ENCODE measurements at places on chromosomes 16 and 17.

GRCh38 chr17:31269036-31269577, 27.9 kb downstream of the OMG start:
- DNase-seq: peak; percentile 40

- no peak for DNase-seq
Observed at GRCh38 chr16:15772579-15773293, 84.1 kb downstream of the MYH11 start.

DNA sequence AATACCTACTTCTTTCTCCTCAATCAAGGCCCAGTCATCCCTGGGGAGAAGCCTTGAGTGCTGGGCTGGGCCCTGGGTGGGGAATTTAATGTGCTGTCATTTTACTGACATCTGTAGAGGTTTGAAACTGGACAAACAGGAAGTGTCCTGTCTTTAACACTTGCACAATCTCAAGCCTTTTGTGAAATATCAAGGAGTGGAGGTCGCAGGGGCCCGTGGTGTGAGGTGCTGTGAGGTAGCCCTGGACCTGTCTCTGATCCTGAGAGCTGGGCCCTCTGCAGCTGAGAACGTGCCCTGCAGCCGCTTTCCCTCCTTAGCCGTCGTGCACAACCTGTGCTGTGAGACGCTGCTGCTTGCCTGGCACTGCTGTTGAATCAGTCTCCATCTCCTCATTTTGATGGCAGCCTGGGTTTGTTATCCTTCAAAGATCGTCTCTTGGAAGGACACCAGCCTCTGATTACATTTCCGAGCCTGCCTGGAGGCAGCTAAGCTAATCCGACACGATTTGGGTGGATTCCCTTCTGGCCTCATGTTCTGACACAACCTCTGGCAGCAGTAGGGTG, 29.9 kb downstream of the SMARCE1 start:
- DNase-seq: no peak

DNA sequence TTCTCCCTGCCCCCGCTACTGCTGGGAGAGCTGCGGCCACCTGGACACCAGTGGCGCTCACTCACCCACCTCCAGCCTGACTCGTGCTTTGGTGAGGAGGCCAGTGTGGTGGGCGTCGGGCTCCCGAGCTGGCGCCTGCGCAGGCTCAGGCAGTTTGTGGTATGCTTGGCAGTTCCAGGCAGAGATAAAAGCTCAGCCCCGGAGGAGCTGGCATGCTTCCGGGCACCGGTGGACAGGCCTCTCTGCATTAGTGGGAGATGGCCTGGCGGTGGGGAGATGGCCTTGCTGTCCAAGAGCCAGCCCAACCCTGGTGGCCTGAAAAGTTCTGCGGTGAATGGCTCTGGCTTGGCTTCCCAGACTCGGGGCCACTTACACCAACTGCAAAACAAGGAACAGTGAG, 4.1 kb downstream of the ADGRG1 start:
- DNase-seq: no peak

DNA sequence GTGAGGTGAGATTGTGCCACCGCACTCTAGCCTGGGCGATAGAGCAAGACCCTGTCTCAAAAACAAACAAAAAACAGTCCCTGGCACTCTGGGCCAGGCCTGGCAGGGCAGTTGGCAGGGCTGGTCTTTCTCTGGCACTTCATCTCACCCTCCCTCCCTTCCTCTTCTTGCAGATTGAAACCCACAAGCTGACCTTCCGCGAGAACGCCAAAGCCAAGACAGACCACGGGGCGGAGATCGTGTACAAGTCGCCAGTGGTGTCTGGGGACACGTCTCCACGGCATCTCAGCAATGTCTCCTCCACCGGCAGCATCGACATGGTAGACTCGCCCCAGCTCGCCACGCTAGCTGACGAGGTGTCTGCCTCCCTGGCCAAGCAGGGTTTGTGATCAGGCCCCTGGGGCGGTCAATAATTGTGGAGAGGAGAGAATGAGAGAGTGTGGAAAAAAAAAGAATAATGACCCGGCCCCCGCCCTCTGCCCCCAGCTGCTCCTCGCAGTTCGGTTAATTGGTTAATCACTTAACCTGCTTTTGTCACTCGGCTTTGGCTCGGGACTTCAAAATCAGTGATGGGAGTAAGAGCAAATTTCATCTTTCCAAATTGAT, 24.8 kb downstream of the STH start:
- DNase-seq: no peak

DNA sequence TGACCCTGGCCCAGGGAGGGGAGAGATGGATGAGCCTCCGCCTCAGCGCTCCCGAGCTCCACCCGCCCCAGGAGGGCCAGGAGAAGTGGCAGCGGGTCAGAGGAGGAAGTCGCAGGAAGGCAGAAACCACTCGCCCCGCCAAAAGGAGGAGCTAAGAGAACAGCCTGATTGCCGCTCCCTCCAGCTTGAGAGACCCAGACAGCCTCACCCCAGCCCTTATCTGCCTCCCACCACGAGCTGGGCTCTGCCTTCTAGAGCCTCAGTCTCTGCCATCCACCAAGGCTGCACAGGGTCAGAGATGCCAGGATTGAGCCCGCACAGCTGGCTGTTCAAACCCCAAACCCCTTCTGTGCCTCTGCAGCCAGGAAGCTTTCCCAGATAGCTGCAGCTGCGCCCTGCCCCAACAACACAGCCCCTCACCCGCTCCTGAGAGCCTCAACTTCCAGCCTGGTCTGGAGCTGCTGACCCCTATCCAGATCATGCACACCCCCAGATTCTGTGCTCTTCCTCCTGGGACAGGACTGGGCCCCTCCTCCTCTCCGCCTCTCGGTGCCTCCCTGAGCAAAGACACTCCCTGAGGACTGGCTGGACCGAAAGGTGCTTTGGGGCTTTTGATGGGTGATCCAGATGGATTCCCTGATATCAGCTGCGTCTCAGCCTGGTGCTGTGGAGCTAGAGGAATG, 1.0 kb upstream of the ATP2A3 start:
- peak; percentile 43 for DNase-seq

- DNase-seq: no peak
Observed at GRCh38 chr17:17107891-17108431, 65.7 kb downstream of the MPRIP start.

- DNase-seq: no peak
Observed at GRCh38 chr16:69240331-69240730, 53.4 kb downstream of the SNTB2 start.

- DNase-seq: no peak
Observed at GRCh38 chr17:50209472-50210239, 8.2 kb upstream of the COL1A1 start.

DNA sequence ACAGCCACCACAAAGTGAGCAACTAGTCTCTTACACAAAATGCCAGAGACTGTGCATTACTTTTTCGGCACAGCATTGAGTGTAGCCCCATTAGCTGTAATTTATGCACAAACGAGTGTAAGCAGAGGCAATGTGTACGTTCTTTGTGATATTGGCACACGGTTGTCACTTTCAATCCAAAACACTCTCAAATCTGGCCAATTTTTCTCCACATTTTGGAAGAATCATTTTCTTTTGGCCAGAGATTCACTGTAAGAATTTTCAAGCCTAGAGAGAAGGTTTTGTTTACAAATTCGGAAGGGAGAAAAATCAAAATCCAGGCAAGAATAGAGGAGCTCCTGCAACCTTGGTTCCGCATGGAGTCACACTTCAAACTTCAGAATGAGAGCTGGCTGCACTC, 15.4 kb upstream of the KIF2B start:
- no peak for DNase-seq

DNA sequence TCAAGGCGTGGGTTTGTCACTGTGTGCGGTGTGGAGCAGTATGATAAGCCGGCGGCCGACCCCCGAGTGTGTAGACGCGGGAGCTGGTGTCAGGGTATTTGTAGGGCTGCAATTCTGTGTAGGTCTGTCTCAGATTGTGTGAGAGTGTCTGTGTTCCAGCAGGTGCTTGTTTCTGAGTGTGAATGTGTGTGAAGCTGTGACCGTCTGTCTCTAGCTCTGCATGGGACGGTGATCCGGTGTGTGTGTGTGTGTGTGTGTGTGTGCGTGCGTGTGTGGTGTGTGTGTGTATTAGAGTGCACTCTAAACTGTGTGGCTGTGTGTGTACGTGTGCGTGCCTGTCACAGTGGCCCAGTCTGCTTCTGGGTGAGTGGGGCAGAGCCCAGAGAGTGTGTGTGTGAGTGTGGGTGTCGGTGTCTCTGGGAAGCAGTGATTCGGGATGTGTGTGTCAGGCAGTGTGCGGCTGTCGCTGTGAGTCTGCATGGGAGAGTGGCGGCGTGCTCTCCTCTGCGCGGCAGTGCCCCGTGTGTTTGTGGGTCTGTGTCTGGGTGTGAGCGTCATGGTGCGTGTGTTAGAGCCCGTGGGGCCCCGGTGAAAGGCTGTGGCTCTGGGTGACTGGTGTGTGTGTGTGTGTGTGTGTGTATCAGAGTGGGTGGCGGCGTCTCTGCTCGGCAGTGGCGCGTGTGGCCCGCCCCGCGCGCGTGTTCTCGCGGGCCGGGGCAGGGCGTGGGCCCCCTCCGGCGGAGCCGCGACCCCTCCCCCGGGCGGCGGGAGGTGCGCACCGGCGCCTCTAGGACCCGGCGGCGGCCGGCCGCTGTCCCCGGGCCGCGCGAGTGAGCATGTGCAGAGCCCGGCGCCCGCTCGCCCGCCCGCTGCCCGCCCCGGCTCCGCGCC, at the start of gene WSCD1:
Gene WSCD1, plus strand, starts transcription at position 841 of the 891 bp plus-strand sequence. CDS start 10,280 bp downstream, outside the sequence.
- no peak for DNase-seq

DNA sequence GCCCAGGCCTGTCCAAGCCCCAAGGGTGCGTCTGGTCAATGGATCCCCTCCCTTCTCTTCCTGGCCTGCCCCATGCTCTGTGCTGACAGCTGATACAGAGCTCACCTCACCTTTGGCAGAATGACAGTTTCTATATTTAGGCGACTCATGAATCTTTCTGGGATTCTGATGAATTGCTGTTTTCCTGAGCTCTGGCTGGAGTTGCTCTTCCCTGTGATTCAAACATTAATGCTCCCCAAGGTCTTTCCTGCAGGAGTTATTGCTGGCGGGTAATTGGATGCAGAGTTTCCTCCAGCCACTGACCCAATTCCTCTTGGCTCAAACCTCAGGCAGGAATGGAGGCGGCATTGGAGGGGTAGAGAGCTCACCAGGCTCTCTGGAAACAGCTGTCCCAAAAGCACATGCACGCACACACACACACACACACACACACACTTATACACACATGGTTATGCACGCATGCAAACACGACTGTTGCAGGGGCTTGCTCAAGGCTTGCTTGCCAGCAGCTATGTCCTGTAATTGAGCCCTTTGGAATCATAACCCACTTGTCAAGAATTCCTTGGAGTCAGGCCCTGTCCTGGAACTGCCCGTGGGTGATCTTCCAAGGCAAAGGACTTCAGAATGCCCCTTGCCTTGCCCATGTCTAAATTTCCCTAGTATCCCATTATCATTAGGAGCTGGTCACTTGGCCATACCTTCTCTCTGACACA, 128.8 kb downstream of the ASIC2 start:
- no peak for DNase-seq

DNA sequence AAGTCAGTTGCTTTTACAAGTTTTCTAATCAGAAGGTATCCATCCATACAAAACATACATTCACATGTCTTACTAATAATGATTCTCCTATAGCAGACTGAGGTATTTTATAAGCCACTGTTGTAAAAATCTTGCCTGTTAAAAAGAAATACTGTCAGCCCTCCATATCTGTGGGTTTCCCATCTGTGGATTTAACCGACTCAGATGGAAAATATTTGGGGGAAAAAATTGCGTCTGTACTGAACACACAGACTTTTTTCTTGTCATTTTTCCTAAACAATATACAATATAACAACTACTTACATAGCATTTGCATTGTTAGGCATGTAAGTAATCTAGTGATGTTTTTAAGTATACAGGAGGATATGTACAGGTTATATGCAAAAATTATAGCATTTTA, 90.4 kb downstream of the PARN start:
- no peak for DNase-seq

DNA sequence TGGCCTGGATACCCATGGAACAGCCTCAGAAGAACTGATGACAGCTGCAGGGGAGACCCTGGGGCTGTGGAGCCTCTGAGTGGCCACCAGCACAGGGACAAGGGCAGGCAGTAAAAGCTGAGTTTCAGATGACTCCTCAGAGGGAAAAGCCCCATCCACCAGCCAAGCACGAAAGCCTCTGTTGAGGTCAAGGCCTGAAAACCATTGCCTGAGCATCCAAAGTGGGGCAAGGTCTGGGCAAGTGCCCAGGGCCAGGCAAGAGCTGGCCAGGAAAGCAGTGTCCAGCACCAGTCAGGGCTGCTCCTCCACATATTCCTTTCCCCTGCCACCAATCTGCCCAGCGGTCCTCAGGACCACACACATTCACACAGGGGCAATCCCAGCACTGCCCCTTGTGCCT, 16.4 kb downstream of the ATP6V0D1 start:
- DNase-seq: no peak

GRCh38 chr16:65855171-65856145, 511.0 kb upstream of the CDH5 start:
- DNase-seq: no peak

DNA sequence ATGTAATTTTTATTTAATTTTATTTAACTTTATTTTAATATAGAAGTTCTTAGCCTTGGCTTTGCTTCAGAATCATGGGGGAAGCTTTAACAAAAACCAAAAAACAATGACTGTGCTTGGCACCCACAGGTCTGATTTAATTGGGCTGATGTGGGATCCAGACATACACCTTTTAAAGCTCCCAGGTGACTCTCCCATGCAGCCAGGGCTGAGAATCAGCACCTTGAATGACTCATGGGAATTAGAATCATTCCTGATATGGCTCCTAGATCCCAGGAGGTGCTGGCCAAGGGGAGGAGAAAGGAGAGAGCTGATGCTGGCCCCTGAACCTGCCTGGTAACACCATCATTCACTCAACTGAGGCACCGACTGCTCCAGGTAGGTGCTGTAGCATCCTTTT, 240.7 kb downstream of the PARN start:
- no peak for DNase-seq

DNA sequence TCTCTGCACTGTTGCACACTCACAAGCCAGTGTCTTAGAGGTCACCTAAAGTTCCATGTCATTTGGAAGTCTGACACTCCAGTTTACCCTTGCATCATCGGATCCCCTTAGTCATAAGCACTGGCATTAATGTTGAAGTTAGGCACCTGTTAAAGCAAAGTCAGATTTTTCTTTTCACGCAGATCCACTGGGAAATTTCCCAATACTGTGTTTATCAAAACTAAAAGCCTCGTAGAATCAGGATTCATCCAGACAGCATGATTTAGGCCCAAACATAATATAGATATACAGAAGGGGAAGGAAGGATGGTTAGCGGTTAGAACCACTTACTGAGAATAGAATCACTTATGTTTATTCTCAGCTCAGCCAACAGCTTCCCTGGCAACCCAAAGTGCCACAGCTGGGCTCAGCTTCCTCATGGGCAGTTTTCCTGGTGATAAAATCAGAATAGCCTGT, 30.1 kb upstream of the HAPSTR1 start:
- no peak for DNase-seq

- DNase-seq: no peak
Observed at GRCh38 chr16:47144559-47144877, 773 bp upstream of the NETO2 start.

- DNase-seq: no peak
Observed at GRCh38 chr16:53715023-53715384, 11.0 kb downstream of the FTO start.

DNA sequence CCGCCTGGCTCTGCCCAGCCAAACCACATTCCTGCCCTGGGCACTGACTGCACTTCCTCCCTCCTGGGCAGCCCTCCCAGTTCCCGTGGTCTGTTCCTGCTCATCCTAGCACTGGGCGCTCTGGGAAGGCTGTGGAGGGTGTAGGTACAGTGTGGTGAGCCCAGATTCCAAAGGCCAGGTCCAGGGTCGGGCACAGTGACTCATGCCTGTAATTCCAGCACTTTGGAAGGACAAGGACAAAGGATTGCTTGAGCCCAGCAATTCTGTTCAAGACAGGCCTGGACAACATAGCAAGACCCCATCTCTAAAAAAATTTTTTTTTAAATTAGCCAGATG, 30.6 kb downstream of the C16orf74 start:
- no peak for DNase-seq

All from SW 1271 (cell line).